Lung (tissue), 17 donors: ENCODE measurements at places on chromosomes 1 and 21. TPM values are rescaled to one million over a fixed set of nuclear protein-coding genes. Genes with fewer than 3 reads are reported as not detected.

GRCh38 chr1:98221923-98222322 lies 301.1 kb upstream of the DPYD start:
- no peak for DNase-seq
- H3K27ac ChIP-seq = no peak overlapping the region
- H3K4me3 ChIP-seq = no peak overlapping the region
- H3K36me3 ChIP-seq = no peaks in the 10 kb centered on the region
- H3K4me1 ChIP-seq = no peaks in the 10 kb centered on the region

DNA sequence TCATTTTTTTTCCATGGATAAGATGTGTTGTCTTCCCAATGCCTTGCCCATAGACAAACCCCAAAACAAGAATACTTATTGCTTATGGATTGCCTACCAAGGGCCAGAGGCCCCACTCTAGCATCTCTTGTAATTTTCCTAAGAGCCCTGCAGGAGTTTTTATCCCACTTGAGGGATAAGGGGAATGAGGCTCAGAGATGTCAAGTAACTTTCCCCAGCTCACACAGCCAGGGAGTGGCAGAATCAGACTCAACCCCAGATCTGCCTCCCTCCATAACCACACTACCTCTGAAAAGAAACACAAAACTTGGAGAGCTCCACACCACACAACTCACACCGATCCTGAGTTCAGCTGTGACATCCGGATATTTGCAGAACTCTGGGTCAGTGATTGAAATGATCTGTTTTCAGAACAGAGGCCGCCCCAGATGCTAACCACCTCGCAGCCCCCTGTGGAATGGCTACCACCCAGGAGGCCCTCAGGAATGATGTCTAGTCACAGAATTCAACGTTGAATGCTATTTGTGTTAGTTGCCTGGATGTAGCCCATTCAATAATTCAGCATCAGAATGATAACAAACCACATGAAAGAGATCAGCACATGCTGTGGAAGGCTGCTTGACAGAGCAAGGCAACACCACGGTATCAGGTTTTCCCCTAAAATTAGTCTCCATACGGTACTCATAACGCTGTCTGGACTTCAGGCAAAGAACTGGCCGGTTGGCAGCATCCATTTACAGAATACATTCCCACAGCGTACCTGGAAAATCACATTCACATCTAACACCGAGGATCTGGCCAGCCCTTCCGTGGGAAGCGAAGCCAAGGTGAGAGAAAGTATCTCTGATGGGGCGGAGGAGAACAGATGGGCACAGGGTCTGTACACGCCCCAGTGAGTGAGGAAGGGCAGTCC lies 231.9 kb downstream of the TOMM20 start:
- no peaks in the 10 kb centered on the region for H3K27me3 ChIP-seq
- DNase-seq = no peak
- no peak overlapping the region for H3K4me3 ChIP-seq
- H3K4me1 ChIP-seq = peaks cover 19% of the 10 kb centered on the region
- H3K36me3 ChIP-seq = no peaks in the 10 kb centered on the region

DNA sequence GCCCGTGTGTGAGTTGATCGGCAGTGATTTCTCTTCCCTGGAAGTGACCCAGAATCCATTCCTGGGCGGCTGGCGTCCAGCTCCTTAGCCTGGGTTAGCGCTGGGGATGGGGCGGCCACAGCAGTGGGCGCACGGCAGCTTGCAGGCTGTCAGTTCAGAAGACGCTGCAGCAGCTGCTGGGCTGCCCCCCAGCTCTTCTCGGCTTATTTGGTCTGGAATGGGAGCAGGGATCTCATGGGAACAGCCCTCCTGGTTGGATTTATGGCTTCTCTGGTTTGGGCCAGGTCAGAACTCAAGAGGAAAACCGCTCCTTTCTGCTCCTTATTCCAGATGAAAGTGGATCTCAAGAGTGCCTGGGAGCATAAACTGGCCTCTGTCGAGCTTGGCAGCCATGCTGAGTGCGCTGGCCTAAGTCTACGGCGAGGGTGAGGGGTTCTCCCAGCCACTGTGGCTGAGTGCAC lies 148.2 kb downstream of the PRDM16 start:
- no peaks in the 10 kb centered on the region for H3K36me3 ChIP-seq
- H3K27me3 ChIP-seq = no peaks in the 10 kb centered on the region
- no peak for DNase-seq
- peaks cover 4% of the 10 kb centered on the region for H3K4me1 ChIP-seq
- no peak overlapping the region for H3K27ac ChIP-seq

DNA sequence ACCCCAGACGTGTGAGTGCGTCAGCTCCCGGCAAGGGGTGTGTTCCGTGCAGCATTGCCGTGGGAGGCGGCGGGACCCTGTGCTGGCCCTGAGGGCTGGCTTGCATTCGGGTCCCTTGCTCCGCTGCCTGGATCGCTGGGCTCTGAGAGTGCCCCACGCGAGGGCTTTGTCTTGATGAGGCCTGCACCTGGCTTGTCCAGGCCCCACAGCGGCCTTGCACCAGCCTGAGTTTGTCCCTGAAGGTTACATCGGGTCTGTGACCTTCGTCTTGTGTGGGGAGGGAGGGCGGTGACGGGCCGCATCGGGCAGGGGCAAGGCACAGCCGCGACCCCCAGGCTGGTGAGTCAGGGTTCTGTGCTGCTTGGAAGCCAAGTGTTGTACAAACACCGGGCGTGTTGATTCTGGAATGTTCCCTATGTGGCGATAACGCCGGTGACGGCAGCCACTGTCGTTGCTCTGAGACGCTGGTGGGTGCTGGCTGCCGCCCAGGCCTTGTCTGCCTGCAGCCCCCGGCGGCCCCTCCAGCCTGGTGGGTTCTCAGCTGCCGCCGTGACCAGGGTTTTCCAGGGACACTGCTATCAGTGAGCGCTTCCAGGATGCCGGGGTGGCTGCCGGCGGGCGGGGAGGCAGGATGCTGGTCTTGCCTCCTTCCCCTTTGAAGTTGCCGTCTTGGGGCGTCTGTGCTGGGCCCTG lies 42.9 kb downstream of the SLX9 start:
- peaks cover 29% of the 10 kb centered on the region for H3K4me1 ChIP-seq
- H3K27ac ChIP-seq = peak overlapping the region; percentile 35
- no peaks in the 10 kb centered on the region for H3K36me3 ChIP-seq
- peak; percentile 73 for DNase-seq
- H3K4me3 ChIP-seq = no peak overlapping the region

DNA sequence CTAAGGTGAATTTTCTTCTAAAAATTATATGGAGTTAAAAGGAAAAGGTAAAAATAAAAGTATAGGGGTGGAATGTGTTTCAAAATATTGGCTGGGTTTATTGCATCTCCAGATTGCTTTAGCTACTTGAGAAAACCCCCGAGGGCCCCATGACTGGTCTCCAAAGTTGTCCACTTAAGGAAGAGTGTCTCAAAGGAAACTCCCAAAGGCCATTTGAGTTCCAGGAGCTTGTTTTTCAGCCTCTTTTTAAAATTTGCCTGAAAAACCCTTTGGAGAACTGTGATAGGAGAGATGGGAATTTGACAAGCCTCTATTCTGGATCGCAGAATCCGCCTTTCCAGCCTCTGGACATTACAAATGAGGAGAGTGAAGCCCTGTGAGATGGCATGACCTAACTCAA lies 225.6 kb downstream of the ZNF326 start:
- no peak overlapping the region for H3K27ac ChIP-seq
- no peak for DNase-seq
- no peak overlapping the region for H3K4me3 ChIP-seq
- no peaks in the 10 kb centered on the region for H3K36me3 ChIP-seq
- no peaks in the 10 kb centered on the region for H3K4me1 ChIP-seq

DNA sequence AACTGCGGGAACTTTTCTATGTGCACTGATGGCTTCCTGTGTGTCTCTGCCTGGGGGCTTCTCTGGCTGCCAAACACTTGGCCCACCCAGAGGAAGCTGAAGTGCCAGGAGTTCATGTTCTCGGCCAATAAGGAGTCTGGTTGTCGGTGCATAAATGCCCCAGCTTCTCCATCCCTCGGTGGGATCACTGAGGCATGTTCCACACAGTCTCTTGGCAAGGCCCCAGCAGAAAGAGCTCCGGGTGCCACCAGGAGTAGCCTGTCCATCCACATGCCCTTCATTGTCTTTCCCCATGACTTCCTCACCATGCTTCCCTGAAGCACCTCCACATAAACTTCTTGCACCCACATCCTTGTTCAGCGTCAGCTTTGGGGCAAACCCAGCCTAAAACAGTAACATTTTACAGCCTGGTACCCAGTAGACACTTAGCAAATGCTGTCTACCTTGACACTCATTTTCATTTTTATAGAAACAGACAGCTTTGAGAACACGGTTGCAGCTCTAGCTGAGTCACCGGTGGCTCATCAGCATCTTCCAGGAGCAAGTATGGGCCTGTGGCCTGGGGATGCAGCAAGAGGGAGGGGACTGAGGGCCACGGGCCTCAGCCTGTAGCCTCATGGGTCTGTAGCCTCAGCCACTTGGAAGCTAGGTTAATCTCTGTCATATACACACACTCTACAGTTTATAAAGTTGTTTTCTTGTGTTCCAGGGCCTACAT lies 14.8 kb upstream of the CDCP2 start:
- no peaks in the 10 kb centered on the region for H3K36me3 ChIP-seq
- H3K4me1 ChIP-seq = peaks cover 2% of the 10 kb centered on the region
- no peaks in the 10 kb centered on the region for H3K27me3 ChIP-seq
- H3K27ac ChIP-seq = no peak overlapping the region

DNA sequence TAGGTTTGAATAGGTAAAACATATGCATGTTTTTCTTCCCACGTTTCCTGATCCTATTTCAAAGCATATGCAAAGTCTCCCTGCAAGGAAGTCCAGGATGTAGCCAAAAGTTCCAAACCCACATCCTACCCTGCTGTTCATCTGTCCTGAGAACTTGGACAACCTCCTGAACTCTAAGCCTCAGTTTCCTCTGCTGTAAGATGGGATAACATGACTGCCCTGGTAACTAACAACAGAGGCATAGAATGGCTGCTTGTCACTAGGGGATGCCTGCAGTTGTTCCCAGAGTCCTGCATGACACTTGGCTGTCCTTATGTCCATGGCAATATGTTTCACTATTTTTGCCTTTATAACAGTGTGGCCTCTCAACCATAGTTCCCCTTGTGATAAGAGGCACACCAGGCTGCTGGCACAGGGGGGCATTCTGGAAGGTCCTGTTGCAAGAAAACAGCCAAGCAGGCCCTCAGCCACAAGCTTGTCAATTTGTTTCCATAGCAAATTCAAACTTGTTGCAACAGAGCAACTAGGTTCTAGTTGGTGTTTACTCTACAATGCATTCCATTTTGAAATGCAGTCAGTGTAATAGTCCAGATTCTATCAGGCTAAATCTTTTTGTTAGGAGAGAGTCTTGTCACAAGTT lies 1.5 kb upstream of the HDGF start:
- H3K27ac ChIP-seq = no peak overlapping the region
- peak; percentile 53 for DNase-seq
- H3K4me1 ChIP-seq = peaks cover 3% of the 10 kb centered on the region
- no peaks in the 10 kb centered on the region for H3K27me3 ChIP-seq

DNA sequence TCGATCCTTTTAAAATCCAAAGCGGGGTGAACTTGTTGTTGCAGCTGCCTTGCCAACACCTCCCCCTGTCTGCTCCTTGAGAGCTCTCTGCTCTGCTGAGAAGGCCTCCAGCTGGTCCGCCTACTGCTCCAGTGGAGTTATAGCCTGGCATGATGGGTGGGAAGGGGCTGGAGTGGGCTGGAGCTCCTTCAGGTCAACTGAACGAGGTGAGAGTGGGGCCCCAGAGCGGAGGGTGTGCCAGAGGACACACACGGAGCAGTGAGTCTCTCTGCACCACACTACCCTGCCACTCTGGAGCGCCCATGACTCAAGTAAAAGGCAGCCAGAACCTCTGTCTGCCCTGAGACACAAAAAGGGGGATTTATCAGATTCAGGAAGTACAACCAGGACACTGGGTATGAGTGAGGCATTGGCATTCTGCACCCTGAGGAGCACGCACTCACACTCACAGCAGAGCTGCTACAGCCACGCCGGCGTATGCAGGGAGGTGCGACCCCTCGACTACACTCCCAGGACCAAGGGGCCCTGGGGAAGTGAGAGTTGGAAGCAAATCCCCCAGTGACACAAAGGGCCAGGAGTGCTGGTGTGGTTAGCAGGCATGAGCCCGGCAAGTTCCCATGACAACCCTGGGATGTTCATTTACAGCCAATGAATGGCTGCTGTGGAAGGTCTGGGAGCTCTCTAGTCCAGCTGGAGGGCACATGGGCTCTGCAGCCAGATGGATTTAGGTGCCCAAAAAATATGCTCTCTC lies 28.0 kb upstream of the EVA1B start:
- H3K36me3 ChIP-seq = peaks cover 53% of the 10 kb centered on the region
- H3K27me3 ChIP-seq = no peaks in the 10 kb centered on the region
- no peak overlapping the region for H3K27ac ChIP-seq
- peak; percentile 82 for DNase-seq
- peaks cover 6% of the 10 kb centered on the region for H3K4me1 ChIP-seq
- H3K4me3 ChIP-seq = no peak overlapping the region

GRCh38 chr1:201275253-201275666 lies 8.0 kb upstream of the PKP1 start:
- no peaks in the 10 kb centered on the region for H3K27me3 ChIP-seq
- DNase-seq = no peak
- H3K4me3 ChIP-seq = no peak overlapping the region
- peak overlapping the region; percentile 62 for H3K27ac ChIP-seq

GRCh38 chr1:240667351-240667750 lies 55.4 kb upstream of the GREM2 start:
- H3K27me3 ChIP-seq = no peaks in the 10 kb centered on the region
- no peaks in the 10 kb centered on the region for H3K36me3 ChIP-seq
- H3K4me1 ChIP-seq = no peaks in the 10 kb centered on the region
- no peak overlapping the region for H3K27ac ChIP-seq
- peak; percentile 68 for DNase-seq

- DNase-seq = no peak
- H3K4me1 ChIP-seq = peaks cover 23% of the 10 kb centered on the region
- H3K27ac ChIP-seq = no peak overlapping the region
Measured at GRCh38 chr1:228744356-228744755, 9.1 kb downstream of the RHOU start.

GRCh38 chr1:172298141-172298540 lies 122.3 kb upstream of the C1orf105 start:
- H3K36me3 ChIP-seq = no peaks in the 10 kb centered on the region
- no peak for DNase-seq
- no peak overlapping the region for H3K4me3 ChIP-seq
- no peak overlapping the region for H3K27ac ChIP-seq
- H3K4me1 ChIP-seq = peaks cover 7% of the 10 kb centered on the region

- no peaks in the 10 kb centered on the region for H3K27me3 ChIP-seq
- DNase-seq = peak; percentile 27
- H3K4me3 ChIP-seq = peak overlapping the region; percentile 91
Measured at GRCh38 chr1:167720965-167721616, 691 bp upstream of the MPZL1 start.

DNA sequence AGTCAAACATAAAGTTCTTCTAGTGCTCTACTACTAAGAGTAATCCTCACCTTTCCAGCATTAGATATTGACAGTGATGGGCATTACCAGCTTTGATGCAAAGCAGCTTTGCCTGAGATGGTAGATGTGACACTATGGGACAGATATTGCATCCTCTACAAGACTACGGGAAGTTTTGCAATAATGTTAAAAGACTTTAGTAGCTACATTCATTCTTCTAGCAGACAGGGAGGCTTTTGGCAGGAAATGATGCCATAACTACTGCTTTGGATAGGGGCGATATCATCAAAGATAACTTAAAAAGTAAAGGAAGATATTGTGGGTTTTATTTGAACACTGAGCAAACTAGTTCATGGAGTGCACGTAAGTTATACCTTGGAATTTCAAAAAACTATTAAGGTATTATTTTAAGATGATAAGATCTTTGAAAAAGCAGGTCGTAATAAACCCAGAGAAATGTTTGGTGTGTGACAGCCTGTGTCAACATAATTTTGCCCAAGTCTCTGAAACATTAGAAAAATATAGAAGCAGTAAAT lies 368.3 kb upstream of the TMPRSS15 start:
- no peak overlapping the region for H3K4me3 ChIP-seq
- no peaks in the 10 kb centered on the region for H3K4me1 ChIP-seq
- H3K27me3 ChIP-seq = no peaks in the 10 kb centered on the region

The GJA9 gene
- not detected for total RNA-seq

The CATSPERE gene
- total RNA-seq = 2.0 TPM

The AMY2A gene
- 0.71 TPM for total RNA-seq

The TMEM39B gene
- total RNA-seq = 23.8 TPM

The SOX13 gene
- 42.0 TPM for total RNA-seq
